ENCODE measurements at places on chromosomes 3 and 15.
A peak's percentile ranks its signal among the peaks of the same experiment; 100 is the strongest.

- DNase-seq: no peak
Observed at GRCh38 chr3:59845386-59845785, 795.6 kb upstream of the CFAP20DC start.

- DNase-seq: no peak
Observed at GRCh38 chr3:51696954-51697353, 9.9 kb upstream of the GRM2 start.

DNA sequence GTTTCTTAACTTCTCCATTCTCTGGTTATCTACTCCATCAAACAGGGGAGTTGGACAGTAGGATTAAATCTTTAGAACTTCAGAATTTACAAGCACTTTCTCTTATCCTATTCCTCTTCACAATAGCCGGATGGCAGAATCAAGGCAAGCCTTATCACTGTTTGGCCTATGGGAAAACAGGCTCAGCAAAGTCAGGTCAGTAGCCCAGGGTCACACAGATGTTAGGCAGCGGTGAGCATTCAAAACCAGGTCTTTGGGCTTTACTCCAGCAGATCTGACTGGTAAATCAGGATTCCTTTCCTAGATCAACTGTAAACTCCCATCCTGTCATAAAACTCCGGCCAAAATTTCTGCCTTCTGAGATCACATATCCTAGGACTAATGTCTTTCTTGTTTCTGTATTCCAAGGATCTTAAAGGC lies 258.4 kb downstream of the OPA1 start:
- DNase-seq: no peak

- DNase-seq: no peak
Observed at GRCh38 chr15:31023841-31024240, 32.4 kb upstream of the MTMR10 start.

GRCh38 chr3:186719945-186720739 lies 3.0 kb downstream of the KNG1 start:
- DNase-seq: no peak

DNA sequence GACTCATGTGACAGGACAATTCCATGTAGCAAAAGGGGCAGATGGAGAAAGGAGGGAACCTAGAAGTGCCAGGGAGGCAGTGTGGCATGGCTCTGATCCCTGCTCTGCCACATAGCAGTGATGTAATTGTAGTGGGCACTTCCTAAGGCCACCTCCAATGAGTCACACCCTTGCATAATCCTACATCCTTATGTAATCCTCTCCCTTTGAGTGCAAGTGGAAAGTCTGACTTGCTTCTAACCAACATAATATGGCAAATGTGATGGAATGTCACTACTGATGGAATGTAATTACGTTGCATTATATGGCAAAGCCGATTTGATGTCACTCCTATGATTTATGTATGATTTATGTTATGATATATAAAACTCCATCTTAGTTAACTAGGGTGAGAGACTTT lies 72.9 kb upstream of the ATP2C1 start:
- no peak for DNase-seq

DNA sequence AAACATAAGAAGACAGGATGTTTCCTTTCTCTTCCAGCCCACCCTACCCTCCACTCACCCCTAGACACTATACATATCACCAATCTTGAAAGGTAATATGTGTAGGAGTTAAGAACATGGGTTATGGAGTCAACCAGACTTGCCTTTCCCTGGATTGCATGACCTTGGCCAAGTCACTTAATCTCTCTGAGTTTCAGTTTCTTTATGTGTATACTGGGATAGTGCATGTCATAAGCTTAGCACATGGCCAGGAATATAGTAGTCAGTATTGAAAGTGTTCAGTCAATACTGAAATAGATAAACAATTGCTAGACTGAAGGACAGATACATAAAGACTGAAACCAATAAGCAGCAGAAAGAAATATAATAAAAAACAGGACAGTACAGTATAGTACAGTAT lies 283.2 kb upstream of the STT3B start:
- no peak for DNase-seq

DNA sequence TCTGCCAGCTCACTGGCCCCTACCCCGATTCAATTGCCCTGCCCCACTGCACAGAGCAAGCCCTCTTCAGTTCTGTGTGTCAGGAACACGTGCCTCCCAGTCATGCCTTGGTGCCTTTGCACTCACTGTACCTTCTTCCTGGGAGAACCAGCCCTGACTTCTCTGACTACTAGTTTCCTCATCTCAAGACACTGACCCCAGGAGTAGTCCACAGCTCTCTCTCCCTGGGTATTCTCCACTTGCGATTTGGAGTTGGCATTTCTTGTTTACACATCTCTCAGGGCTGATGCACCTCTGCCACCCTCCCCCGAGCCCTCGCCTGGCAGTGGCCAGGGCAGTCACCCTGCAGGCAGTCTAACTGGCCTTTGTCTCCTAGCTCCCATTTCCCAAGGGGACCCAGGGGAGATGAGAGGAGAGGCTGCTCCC lies 5.7 kb downstream of the CISH start:
- no peak for DNase-seq

DNA sequence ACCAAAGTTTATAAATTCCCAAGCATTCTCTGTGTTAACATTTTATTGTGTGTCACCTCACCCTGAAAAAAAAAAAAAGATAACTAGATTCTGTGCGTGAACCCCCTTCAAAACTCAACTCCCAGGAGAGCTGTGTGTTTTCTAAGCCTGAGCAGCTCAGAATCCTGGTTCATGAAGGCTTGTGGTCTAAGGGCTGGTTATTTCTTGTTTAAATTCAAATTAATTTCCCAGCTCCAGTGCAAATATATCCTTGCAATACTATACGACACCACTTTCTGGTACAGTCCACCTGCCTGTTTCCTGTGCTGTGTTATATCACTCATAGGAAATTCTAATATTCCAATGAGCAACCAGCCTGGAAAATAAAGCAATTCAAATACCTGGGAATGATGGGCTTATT lies 23.4 kb upstream of the MYZAP start:
- no peak for DNase-seq

GRCh38 chr3:123026565-123027291 lies 835 bp downstream of the SEMA5B start:
- no peak for DNase-seq

- DNase-seq: no peak
Observed at GRCh38 chr3:10335190-10335738, 14.4 kb upstream of the SEC13 start.

DNA sequence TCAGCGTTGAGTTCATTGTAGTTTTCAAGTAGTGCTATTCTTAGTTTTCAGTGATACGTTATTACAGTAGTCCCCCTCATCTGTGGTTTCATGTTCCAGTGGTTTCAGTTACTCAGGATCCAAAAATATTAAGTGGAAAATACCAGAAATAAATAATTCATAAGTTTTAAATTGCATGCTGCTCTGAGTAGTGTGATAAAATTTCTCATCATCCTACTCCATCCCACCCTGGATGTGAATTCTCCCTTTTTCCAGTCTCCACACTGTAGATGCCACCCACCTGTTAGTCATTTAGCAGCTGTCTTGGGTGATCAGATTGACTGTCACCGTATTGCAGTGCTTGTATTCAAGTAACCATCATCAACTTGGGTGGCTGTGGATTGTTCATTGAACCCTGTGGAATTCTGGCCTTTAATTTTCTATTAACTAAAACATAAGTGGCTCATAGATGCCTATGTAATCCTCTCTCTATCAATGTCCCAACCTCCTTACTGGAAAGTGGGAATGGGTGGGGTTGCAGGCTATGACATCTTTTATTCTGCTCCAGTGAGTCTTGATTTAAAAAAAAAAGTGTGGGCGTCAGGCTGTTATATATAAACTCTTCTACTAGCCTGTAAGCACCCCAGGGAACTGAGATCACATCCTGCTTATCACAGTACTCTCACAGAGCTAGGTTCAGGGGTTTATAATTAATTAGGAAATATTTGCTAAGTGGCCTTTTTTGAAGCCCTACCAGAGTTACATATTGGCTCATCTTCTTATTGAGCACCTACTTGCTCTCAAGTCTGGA lies 97.5 kb downstream of the CFAP20DC start:
- no peak for DNase-seq

DNA sequence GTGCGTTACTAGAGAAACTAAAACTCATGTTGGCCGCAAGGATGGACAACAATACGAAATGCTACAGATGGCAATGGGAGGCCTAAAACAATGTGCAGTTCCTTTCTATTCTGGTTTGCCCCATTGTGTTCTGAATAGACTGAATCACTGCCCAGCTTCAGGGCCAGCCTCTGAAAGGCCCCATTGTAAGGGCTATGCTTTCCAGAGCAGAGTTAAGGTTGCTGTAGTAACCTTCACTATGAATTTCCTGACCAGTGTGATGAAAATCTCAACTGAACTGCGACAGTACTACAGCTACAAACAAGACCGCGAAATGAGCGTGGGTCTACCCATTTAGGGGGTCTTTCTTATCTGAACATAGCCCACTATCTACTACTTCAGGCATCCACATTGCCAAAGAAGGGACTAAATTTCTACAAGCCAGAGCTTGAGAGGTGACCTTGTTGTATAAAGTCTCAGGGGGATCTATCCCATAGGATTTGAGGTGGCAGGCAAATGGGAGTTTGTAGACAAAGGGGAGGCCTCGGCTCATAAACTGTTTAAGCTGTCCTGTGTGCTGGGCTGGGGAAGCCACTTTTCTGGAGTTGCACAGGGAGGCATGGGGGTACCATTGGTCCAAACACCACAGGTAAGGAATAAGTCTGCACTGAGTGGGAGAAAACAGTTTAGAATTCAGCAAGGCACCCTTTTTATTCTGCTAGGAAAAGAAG lies 80.1 kb downstream of the MYO1E start:
- DNase-seq: no peak

- no peak for DNase-seq
Observed at GRCh38 chr15:38844736-38845135, 280.1 kb upstream of the RASGRP1 start.

DNA sequence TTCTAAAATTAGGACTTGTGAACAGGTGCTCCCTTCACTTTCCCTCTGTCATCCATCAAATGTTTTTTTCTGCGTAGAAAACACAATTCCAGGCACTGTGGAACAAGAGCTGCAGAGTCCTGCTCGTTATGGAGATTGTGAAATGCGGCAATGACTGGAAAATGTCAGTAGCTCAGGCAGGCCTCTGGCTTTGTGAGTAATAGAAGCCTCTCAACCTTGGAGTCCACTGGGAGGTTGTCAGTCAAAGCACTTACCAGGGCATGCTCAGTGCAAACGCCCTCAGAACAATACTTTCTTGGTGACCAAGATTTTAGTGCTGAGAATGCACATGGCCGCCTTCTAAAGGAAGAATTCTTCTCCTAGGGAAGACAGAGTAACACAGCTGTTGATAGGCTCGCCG lies 26.7 kb upstream of the MED12L start:
- no peak for DNase-seq

GRCh38 chr15:77122576-77122975 lies 51.7 kb upstream of the TSPAN3 start:
- no peak for DNase-seq

GRCh38 chr15:56077081-56077480 lies 83.7 kb upstream of the NEDD4 start:
- DNase-seq: no peak

- DNase-seq: no peak
Observed at GRCh38 chr3:14434126-14434497, 31.7 kb downstream of the SLC6A6 start.

GRCh38 chr3:98972720-98973119 lies 71.2 kb upstream of the DCBLD2 start:
- no peak for DNase-seq

GRCh38 chr15:29740692-29741311 lies 81.5 kb downstream of the TJP1 start:
- DNase-seq: no peak

GRCh38 chr3:29169451-29169850 lies 111.4 kb upstream of the RBMS3 start:
- DNase-seq: no peak

GRCh38 chr3:133568294-133569014 lies 5.0 kb upstream of the CDV3 start:
- DNase-seq: no peak

- DNase-seq: no peak
Observed at GRCh38 chr3:87949189-87949878, 109.5 kb downstream of the CGGBP1 start.

DNA sequence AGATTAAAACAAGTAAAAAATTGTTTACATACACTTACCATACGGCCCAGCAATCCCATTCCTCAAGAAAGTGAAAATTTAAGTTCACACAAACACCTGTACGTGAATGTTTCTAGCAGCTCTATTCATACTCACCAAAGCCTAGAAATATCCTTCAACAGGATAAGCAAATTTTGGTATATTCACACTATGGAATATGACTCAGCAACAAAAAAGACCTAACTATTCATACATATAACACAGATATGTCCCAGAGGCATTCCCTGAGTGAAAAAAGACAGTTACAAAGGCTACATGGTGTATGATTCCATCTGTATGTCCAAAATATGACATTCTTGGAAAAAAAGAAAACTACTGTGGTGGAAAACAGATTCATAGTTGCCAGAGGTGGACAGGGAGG lies 40.1 kb upstream of the THUMPD3 start:
- DNase-seq: no peak

DNA sequence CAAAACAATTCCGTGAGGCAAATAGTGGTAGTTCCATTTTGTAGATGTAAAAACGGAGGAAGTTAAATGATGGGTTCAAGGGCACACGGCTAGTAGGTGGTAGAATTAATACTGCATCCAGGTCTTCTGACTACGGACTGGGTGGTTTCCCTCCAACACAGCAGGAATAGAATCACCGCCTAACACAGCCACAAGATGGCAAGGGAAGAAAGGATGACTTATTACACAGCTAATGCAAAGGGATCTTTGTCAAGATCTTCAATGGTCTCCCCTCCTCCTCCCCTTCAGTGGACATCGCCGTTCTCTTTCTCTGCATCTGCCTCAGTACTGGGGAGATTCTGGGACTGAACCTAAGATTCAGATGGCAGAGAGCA lies 524 bp upstream of the TOPBP1 start:
- no peak for DNase-seq

GRCh38 chr15:71792521-71792920 lies 17.8 kb upstream of the NR2E3 start:
- DNase-seq: no peak

GRCh38 chr3:106850437-106850836 lies 526.8 kb upstream of the CCDC54 start:
- no peak for DNase-seq

- DNase-seq: no peak
Observed at GRCh38 chr3:148992027-148992634, 791 bp downstream of the GYG1 start.

- DNase-seq: no peak
Observed at GRCh38 chr3:172065967-172066762, 26.8 kb downstream of the FNDC3B start.

GRCh38 chr3:177150970-177151627 lies 46.2 kb downstream of the TBL1XR1 start:
- DNase-seq: peak; percentile 16

GRCh38 chr3:181721046-181721875 lies 9.5 kb downstream of the SOX2 start:
- no peak for DNase-seq

- no peak for DNase-seq
Observed at GRCh38 chr3:4174791-4175190, 128.4 kb upstream of the SETMAR start.

DNA sequence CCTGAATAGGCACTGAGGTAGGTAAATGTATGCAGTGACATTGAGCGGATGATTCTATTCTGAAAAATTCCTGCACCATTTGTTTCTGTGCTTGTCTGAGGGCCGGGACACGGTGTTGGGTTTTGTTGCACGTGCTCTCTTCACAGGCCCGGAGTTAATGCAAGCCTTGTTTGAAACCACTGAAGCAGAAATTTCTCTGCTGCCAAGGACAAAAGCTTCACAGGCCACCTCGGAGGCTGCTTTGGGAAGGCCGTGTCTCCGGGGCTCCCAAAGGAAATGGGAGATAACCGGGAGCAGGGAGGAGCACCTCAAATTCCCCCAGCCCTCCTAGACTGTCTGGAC lies 179.4 kb downstream of the OPA1 start:
- DNase-seq: no peak
